ENCODE measurements at places on chromosomes 3 and 15.
A peak's percentile ranks its signal among the peaks of the same experiment; 100 is the strongest.

DNA sequence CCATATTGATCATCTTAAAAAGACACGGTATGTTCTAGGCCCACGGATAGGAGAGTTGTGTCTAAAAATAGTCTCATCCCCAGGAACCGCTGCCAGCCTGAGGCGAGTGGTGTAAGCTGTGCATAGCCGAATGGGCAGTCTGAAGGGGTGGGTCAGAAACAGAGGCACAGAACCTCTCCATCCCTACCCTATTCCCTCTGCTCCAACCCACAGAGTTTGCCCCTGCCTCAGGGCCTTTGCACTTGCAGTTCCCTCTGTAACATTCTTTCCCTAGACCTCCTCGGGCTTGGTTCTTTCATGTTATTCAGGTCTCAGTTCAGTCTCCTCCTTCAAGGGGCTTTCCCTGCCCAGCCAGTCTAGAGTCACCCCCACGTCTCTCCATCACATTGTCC, 4.8 kb downstream of the SCN5A start:
- DNase-seq: no peak

GRCh38 chr3:115693868-115694267, 70.6 kb downstream of the GAP43 start:
- DNase-seq: no peak

DNA sequence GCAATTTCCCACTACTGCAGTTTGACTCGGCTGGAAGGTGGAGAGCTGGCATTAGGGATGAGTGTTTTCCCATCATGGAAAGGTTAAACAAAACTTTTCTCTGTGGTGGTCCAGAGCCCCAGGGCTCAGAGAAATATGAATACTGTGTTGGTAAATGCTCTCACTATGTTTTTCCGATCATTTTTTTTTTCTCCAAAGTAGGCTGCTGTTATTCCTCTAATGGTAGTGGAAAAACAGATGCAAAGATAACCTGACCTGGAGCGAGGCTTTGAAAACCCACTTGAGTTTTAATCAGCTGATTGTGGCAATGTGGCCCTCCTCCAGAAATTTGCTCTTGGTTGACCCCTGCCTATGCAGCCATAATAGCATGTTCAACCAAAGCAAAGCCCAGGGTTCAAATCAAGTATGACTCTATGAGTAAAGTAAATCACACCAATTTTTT, 320.8 kb upstream of the CTNNB1 start:
- DNase-seq: no peak

GRCh38 chr3:150104564-150104963, 133.9 kb upstream of the PFN2 start:
- DNase-seq: no peak

DNA sequence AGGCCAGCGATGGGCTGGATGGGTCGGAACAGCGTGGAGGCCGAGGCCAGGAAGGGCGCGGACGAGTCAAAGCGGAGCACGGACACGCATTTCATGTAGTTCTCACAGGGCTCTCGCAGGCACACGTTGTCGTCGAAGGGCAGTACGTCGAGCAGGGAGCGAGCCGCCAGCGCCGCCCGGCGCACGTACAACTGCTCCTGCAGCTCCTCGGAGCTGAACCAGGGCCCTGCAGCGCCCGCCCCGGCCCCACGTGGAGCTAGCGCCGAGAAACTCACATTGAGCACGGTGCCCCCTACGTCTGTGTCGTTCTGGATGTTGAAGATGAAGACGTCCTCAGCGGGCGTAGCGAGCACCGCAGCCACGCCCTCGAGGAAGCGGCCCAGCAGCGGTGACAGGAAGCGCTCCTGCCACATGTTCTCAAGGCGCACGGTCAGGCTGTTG, 5.8 kb downstream of the CELSR3 start:
- no peak for DNase-seq

DNA sequence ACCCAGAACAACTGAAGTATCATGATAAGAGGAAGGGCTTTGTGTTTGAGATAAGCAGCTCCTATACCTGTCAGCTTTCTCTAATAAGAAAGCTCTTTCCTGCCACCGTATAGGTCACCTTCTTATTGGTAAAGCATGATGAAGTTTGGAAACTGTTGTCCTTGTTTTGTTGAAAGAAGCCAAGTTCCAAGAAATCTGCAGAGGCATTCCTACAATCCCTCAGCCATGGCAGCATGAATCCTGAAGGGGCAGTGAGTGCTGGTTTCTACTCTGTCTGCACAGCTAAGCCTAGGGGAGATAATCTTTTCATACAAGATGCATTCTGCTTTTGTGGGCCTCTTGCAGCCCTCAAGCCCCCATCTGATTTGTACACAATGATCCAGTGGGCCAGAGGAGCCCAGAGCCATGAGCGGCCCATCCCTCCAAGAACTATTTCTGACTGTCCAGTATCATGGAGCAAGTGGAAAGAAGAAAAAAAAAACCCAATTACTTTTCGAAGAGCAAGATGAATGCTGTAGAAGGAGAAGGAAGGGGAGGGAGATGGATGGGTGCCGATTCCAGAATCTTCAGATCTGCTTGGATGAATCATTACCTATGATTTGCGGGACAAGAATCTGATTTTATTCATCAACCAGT, 1.9 kb upstream of the THBS1 start:
- DNase-seq: no peak

GRCh38 chr3:5095886-5096285, 26.2 kb upstream of the ARL8B start:
- DNase-seq: no peak

DNA sequence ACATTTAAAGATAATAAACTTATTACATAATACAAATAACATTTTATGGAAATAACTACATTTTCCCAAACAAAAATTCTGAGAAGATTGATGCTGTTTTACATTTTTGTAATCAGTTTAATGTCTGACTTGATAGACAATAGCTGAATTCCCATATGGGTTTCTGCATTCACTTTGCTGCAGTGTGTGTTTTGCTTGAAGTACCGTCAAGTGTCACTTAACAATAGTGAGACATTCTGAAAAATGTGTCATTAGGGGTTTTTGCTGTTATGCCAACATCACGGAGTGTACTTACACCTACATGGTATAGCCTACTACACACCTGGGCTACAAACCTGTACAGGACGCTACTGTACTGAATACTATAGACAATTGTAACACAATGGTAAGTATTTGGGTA, 57.5 kb downstream of the USF3 start:
- no peak for DNase-seq

DNA sequence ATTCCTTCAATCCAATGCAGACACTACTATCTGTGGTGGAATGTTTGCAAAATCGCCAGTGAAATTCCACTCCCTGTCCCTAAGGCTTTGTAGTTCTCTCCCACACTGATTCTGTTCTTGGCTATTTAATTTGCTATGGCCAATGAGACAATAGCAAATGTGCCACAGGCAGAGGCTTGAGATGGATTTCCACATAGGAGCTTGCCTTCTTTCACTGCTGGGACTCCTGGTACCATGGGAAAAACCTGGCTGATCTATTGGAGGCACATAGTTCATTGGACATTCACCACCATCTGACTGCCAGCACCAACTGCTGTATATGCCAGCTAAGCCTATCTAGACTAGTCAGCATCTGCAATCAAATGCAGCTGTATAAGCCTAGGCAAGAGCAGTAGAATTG, 103.8 kb downstream of the NR1D2 start:
- DNase-seq: no peak

DNA sequence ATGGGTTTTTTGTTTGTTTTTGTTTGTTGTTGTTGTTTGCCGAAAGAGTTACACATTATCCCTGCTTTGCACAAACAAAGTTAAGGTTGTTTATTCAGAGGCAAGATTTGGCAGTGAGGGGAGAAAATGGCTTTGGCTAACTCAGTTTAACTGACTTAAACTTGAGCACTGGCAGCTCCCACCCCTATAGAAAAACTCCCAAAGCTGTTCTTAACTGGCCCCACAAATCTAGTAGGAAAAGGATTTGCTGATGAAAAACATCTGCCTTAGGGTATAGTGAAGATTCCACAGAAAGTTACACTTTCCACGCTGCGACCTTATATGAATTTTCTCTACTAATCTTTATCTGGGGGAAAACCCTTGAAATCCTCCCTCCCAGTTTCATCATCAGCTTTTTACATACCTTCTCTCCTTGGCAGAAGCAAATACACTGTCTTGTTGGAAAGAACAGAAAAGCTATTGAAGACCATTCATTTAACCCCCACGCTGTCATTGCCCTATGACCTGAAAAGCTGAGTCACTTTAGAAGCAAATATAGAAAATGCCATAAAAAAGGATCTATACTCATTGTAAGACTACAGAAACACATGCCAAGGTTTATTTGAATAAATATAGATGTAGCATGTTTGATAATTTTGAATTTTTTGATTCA, 551.7 kb downstream of the NR2F2 start:
- no peak for DNase-seq

DNA sequence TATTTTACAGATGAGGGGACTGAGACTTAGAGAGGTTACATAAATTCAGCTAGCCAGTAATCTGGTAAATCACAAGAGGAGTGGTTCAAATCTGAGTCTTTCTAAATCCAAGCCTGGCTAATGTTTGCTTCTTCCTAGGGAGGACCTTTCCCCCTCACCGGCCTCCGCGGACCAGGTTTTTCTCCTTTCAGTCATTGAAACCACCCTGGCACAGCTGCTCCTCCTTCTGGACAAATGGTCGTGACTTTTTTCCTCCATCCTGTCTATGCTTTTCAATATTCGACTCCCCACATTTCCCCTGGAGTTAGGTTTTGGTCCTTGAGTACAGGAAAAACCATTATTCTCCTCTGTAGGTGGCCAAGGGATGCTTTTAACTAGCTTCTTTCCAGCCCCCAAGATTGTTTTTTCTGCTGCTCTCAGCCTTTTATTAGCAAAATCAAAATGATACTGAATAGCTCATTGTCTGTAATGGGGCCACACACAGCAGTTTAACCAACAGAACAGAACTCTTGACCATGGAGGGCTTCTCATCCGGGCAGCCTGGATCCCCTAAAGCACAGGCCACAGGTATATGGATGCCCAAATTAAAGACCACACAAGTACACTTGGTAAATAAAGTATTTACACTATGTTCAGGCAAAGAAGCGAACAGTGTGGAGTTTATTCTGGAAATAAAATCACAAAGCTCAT, 85.9 kb upstream of the KLHL25 start:
- DNase-seq: no peak

- peak; percentile 47 for DNase-seq
Measured at GRCh38 chr3:67381667-67382272, 272.6 kb downstream of the SUCLG2 start.

DNA sequence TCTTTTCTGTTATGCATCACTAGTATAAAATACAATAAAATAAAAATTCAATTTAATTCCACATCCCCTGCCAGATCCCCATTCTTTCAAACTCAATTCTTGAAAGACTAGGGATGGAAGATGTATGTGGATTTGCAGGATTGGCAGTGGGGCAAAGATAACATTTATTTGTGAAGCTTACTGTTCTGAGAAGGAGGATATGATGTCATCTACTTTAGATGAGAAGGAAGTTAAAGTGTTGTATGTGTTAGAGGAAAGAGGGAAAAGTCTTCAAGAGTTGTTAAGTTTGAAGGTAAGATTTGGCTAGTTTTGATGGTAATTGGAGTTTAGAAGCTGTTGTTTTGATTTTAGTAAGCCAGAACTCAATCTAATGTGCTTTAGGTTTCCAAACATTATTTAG, 845.1 kb upstream of the NR2F2 start:
- DNase-seq: no peak

GRCh38 chr3:3851621-3852323, 52.5 kb downstream of the LRRN1 start:
- DNase-seq: no peak

DNA sequence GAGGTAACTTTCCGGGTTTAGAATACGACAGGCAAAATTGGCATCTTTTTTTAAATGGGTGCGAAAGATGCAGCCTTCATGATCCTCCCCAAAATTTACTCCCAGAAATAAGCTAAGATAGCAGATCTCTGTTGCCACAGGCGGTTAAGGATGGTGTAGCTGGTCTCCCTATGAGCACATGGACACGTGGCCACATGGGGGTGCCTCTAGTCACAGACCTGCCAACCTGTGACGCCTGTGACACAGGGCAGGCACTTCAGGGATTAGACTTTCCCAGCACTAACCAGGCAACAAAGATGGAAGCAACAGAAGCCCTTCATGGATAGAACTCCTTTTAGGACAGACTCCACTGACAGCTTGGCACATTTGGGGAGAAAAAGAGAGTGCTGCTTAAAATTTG, 320.3 kb downstream of the THSD4 start:
- DNase-seq: no peak

DNA sequence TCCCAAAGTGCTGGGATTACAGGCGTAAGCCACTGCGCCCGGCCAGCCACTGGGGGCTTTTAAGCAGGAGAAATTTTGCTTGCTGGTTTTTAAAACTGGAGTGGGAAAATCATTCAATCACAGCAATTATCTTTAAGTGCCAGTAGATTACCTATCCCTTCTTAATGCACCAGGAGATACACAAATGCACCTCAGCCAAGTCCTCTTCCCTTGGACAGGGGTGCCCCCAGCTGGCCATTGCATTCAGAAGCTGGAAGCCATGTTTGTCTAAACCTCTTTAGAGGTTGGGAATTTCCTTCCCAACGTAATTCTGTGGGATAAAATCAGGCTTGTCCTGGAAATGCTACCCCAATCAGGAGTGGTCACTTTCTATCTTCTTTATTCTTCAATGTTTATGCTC, 26.6 kb downstream of the MIX23 start:
- DNase-seq: peak; percentile 14

DNA sequence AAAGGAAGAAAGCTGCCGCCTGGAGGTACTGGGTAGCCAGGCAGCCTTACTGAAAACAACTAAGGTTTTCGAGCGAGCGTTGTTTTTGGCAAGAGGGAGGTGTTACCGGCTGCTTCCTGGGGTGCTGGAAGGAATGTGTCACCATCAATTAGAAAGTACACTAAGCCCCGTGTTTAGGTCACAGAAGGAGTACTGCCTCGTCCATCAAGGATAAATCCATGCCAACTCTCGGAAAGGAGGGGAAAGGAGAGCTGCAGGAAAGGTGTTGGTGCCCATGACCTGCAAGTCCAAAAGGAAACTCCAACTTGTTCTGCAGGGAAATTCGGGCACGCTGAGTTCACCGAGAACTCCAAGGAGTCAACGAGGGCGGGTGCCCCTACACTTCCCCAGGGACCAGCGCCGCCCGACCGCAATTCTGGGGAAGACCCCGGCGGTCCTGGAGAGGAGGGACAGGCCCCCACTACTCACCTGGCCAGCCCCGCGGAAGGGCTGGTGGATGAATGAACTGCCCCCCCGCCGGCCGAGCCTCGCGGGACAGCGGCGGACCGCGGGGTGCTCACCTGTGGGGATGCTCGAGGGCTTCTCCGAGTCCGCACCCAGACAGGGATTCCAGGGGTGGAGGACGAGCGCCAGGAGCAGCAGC, 542 bp downstream of the PLOD2 start:
- peak; percentile 80 for DNase-seq

DNA sequence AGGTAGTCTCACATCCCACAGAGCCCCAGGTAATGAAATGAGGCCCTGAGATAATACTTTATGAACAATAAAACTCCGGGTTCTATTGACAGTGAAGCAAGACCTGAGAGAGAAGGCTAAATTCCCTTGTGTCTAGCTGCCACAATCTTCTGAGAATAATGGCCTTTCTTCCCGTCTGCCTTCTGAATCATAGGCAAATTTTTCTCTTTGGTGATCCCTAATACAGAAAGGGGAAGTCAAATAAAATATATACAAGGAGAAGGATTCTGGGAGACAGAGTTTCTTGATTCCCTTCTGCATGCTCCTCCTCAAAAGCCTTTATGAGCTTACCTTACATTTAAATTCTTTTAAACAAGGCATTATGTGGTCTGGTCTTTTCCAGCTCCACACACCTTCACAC, 29.9 kb upstream of the CCR2 start:
- DNase-seq: no peak

Measured in NCI-H526 (cell line).